Activated CD8-positive, alpha-beta T cell treated with anti-CD3 and anti-CD28 coated beads, Interleukin-2, amount 10 ng/mL, durations not matched to agents 7 days and 5 days (primary cell): ENCODE measurements at places on chromosomes 5 and 9. TPM values are rescaled to one million over a fixed set of nuclear protein-coding genes. Genes with fewer than 3 reads are reported as not detected.

HTR1A gene
- total RNA-seq, result not detected

DNA sequence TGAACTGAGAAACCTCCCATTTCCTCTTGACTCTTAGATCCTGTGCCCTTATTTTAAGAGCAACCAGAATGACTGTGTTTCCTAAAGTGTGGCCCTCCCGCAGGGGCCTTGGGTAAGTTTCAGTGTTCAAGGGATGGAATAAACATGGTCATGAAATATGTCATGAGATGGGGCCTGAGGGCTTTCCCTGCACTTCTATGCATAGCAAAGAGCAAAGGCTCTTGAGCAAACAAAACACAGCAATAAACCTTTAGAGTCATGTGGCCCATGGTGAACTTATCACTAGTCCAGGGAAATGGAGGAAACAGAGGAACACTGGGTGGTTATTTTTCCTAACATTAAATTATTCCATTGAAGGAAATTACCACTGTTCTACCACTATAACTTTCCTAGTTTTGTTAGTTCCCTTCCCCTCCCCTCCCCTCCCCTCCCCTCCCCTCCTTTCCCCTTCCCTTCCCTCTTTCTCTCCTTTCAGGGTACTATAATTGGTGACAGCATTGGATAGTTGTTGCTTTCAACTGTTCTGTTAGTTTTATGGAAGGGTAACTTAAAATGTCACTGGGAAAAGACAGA, 72.4 kb downstream of the CTSL start:
- no peak for DNase-seq

- DNase-seq, result no peak
Observed at GRCh38 chr5:81718300-81718699, 32.6 kb downstream of the SSBP2 start.

- DNase-seq, result no peak
Observed at GRCh38 chr5:88868468-88869068, 14.4 kb downstream of the MEF2C start.

SLIT3 gene
- not detected for total RNA-seq

GRCh38 chr5:3913279-3913678, 317.6 kb downstream of the IRX1 start:
- no peak for DNase-seq

GRXCR2 gene
- total RNA-seq, result not detected

OR13C5 gene
- total RNA-seq, result not detected
